NCI-H460 (cell line): ENCODE measurements at places on chromosomes 12 and 14.

DNA sequence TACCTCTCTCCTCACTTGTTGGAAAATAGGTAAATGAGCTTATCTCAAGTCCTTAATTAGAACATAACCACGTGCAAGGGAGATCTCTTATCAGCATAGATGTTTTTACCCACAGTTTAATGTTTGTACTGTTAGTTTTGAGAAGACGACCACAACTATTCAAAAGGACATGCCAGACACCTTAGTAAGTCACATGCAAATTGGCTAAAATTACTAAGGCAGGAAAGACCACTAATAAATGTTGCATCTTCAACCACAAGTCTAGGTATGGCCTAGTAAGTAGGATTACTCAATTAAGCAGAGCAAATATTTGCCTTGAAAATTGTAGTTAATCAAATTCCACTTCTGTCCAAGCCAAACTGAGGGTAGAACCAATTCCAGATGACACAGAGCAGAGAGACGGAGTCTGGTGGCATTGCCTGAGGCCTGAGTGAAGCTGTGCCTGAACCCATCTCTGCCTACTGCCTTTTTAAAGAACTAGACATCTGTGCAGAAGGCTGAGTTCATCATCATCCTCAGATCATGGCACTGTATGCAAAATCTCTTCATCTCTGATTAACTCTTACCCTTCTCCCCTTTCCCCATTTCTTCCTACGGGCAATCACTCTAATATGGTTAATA lies 29.7 kb upstream of the CHST11 start:
- DNase-seq: no peak

DNA sequence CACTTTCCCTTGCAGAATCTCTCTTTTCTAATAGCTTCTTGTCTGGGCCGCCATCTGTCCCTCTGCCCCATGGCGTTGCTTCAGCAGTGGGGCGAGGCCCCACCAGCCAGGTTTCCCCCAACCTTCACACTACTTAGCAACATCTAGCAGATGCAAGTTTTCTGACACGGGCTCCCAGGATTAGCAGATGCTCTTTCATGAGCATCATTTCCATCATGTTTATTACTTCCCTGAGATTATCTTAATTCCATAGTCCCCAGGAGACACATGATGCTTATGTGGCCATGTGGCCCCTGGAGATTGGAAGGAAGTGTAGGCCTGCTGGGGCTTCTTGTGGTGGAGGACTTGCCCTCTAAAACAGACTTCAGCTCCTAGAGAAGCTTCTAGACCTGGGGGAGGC lies 102.0 kb upstream of the MYL2 start:
- no peak for DNase-seq

DNA sequence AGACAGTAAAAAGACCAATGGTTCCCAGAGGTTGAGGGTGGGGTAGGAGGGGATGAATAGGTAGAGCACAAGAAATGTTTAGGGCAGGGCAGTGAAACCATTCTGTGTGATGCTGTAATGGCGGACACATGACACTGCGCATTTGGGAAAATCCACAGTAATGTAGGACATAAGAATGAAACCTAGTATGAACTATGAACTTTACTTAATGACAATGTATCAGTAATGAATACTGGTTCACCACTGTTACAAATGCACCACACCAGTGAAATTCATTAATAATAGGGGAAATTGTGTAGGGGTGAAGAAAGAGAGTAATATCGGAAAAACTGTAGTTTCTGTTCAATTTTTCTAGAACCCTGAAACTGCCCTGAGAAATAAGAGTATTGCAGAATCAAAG lies 5.6 kb downstream of the ERH start:
- no peak for DNase-seq

- DNase-seq: no peak
Measured at GRCh38 chr12:532908-533565, 73.3 kb downstream of the B4GALNT3 start.

DNA sequence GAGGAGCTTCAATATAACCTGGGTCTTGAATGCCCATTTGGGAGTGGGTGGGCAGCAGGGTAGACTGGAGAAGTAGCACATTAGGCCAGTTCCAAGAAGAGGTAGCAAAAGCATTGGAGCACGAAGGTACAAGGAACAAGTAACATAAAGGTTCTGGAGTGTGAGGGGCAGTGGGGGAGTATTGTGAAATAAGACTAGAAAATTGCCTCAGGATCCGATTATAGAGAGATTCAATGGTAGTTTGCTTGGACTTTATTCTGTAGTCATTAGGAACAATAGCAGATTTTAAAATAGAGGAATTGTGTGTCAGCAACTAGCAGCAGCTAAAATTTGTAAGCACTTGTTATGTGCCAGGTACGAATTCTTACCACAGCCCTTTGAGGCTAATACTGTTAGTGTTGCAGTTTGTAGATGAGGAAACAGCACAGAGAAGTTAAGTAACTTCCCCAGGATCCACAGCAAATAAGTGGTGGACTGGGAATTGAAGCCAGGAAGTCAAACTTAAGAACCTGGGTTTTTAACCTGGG lies 61.8 kb downstream of the PPFIBP1 start:
- DNase-seq: no peak

DNA sequence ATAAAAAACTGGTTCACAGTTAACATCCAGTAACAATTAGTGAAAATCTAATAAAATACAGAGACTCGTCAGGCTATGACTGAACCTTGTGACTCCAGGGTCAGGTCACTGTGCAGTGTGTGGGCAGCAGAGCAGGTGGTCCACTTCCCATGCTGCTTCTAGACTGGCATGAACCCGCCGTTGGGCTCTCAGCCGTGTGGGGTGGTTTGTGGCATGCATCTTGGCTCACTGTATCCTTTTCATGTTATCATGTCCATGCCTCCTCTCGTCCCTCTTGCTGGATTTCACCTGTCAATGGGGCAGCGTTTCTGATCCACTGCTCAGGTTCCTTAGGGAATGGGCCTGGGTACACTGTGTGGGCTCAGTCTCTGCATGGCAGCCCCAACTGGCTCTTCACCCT lies 57.3 kb downstream of the EP400 start:
- DNase-seq: no peak

DNA sequence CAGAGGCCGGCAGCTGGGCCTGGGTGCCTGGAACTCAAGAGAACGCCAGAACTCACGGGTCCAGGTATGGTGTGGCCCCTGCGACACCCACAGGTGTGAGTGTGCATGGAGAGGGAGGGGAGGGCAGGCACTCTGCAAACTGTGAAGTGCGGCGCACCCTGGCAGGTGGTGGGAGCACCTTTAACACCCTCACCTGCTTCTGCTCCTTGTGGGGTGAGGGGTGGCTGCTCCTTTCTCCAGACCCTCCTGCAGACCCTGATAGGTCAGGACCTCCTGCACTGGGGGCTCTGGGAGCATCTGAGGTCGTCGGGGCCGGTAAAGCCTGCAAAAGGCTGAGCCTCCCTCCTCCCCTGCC lies 324.7 kb upstream of the SFSWAP start:
- DNase-seq: no peak

DNA sequence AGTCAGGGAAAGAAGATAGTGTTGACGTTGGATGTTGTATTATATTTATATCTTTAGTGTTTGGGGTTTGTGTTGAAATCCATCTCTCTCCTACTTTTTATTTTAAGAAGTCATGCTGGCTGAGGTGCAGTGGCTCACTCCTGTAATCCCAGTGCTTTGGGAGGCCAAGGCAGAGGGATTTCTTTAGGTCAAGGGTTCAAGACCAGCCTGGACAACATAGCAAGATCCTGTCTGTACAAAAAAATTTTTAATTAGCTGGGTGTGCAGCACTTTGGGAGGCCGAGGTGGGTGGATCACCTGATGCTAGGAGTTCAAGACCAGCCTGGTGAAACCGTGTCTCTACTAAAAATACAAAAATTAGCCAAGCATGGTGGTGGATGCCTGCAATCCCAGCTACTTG lies 23.9 kb downstream of the A2ML1 start:
- DNase-seq: no peak

DNA sequence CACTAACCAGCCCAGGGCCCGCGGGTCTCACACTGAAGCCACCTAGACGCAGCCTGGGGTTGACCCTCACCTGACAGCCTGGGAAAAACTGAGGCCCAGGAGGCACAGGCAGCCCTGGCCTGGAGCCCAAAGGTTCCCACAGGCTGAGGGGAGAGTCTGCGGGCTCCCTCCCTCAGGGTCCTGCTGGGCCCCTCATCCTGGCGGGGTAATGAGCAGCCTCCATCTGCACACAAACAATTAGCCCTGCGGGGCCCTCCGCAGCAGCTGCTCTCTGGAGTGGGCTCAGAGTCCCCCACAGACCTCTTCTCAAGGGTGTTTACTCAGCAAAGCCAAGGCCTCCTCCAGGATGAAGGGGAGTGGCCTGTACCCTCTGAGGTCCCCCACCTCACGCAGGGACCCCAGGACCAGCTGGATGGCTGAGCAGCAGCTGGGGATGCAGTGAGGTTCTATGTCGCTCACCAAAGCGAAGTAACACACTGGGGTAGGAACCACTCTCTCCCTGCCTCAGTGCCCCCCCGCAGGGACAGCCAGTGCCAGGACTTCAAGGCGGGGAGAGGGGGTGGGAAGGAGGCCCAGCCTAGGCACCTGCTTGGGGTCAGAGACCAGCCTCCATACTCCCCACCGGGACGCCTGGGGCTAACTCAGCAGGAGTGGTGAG lies 7.3 kb downstream of the AKT1 start:
- DNase-seq: no peak

DNA sequence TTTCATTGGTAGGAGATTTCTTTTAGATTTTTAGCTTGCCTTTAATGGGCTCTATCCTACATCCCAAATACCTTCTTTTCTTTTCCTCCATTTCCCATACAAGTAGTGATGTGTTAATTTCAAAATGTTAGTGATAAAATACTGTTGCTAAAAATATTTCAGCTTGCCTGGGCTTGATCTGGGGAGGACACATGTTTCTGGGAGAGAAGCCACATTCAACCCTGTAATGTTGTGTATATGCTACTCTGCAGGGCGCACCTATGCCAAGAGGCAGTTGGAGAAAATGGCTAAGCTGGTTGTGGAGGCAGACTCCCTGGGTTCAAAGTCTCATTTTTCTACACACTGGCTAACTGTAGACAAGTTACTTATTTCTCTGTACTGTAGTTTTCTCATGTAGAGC lies 26.3 kb downstream of the FLRT2 start:
- no peak for DNase-seq

- DNase-seq: no peak
Measured at GRCh38 chr12:12214635-12215131, 52.2 kb downstream of the LRP6 start.

DNA sequence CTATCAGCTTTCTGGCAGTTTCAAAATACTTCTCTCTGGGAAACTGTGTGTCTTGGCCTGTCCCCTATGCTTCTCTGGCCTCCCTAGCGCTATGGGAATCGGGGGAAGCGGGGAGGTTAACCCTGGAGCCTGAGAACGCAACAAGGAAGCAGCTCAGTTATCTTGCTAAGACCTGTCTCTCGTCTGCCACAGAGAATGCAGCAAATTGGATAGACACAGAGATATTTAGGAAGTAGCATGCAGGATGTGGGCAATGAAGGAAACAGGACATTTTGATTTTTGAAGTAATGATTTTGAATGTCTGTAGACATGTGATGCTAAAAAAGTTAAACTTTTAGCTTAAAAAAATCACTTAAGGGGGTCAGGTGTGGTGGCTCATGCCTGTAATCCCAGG lies 6.6 kb upstream of the CALCOCO1 start:
- DNase-seq: no peak

- no peak for DNase-seq
Measured at GRCh38 chr14:100748403-100748802, 21.7 kb downstream of the DLK1 start.

DNA sequence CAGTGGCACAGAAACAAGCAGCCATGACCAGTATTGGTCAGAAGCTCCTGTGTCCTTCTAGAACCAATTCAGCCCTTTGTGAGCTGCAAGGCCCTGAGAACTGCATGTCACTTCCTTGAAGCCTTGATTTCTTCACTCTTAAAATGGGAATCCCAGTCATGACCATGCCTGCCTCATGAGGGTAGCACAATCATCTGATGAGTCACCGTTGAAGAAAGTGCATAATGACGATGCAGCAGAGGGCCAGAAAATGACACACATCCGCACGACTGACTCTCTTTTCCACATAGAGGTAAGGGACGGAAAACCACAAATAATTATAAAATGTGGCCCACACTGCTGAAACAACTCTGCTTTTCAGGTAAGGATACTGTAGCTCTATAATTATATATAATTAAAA lies 777.4 kb downstream of the BCL11B start:
- DNase-seq: no peak

DNA sequence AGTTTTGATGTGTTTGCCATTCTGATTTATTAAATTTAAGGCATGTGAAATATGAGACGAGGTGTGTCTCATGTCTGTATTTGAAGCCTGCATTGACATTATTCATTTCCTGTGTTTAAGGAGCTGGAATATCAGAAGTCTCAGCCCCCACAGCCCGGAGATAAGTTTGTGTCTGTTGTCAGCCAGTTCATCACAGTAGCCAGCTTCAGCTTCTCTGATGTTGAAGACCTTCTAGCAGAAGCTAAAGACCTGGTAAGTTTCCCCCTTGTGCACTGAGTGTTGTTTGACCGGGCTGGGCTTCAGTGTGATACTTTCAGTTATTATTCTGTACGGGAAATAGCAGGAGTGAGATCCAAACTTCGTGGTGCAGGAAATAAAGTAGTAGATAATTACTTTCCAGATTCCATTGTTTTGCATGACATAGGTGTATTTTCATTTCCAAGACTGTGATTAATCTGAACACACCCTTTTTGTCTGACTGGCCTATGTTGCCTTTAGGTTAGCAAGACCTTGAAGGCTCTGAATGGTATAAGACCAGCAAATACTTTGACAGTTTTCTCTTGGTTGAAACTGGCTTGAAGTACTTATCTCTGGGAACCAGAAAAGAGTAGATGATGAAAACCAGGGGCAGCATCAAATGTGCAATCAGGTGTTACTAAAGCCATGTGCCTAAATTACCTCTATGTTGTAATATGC lies 101.5 kb downstream of the GPR135 start:
- no peak for DNase-seq

GRCh38 chr14:101962503-101962874 lies 1.9 kb upstream of the DYNC1H1 start:
- peak; percentile 91 for DNase-seq

- DNase-seq: no peak
Measured at GRCh38 chr12:64145226-64145625, 76.9 kb downstream of the KICS2 start.

DNA sequence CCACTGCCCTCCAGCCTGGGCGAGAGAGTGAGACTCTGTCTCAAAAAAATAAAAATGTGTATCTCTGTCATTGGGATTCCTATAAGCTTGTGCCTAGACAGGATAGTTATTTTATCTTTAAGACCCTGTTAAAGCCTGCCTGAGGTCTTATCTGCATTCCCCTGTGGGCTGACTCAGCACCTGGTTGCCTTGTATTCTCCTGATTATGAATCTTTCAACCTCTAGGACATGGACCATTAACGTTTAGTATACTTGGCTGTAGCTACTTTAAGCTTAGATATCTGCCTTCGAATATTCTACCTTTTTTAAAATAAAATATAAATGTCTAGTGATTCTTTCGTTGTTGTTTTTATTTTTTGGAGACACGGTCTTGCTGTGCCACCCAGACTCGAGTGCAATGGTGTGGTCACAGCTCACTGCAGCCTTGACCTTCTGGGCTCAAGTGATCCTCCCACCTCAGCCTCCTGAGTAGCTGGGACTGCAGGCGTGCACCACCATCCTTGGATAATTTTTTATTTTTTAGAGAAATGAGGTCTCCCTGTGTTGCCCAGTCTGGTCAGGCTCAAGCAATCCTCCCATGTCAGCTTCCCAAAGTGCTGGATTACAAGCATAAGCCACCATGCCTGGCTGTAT lies 41.3 kb downstream of the RESF1 start:
- no peak for DNase-seq

- DNase-seq: no peak
Measured at GRCh38 chr12:12267742-12268200, 927 bp upstream of the LRP6 start.
